ENCODE measurements at places on chromosomes 11 and 22.

GRCh38 chr22:50213263-50213662 is 12.5 kb downstream of the SELENOO start:
- DNase-seq = no peak

- no peak for DNase-seq
Measured at GRCh38 chr11:121236115-121237001, 56.2 kb upstream of the SC5D start.

GRCh38 chr11:3824714-3825472 is 15.9 kb downstream of the RHOG start:
- peak; percentile 89 for DNase-seq

- no peak for DNase-seq
Measured at GRCh38 chr11:45615182-45615792, 50.1 kb downstream of the CHST1 start.

All from NAMALWA (cell line).